ENCODE measurements at places on chromosomes 2 and 18.

DNA sequence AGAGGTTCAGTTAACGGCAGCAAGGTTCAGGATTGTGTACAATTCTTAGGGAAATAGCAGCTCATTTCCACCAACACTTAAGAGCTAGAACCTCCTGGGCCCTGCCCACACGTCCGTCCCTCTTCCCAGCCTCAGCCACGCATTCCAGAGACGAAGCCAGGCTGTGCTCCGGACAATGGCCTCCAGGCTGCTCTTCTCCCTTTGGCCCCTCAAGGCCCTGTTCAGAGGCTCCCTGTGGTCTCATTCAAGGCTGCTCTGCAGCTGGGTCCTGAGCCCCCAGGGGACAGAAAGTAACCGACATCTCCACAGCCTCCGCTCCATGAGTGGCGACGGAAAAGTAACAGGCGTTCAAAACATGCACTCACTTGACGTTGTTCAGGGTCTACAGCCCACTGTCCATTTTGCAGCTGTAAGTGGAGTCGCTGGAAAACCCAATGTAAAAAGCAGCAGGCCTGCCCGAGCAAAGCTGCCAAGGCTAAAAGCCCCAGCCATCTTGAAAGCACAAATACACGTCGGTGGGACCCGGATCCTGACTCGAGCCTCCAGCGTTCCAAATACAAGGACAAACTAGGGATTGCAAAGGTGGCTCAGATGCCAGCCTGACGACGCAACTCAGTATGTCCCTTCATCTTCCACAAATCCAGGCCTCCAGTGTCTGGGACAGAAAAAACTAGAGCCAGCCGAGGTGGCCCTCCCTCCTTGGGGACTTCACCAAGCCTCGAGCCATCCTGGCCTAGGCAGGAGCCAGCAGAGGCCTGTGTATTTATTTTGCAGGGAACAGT, 76.9 kb downstream of the NDUFA10 start:
- DNase-seq = peak; percentile 17

DNA sequence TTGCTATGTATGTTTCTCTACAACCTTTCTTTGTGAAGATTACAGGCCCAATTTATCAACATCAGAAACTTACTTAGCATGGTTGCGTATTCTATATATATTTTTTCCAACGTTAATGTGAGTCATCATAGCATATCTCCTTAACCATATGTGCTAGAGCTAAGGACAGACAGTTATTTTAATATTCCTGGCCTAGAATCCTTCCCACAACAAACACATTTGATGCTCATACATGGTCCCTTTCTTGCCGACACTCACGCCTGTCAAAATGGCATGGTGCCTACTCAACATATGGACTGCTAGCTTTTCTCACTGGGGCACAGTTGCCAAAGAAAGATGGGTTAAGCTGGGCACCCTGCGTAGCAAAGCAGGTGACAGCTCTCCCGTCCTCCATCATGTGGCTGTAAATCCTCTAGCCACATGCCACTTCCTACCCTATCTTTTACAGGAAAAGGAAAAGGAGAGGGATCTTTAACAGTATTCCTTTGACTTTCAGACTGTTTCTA, 75.2 kb upstream of the GALNT5 start:
- DNase-seq = no peak

GRCh38 chr2:216756435-216756834, 61.1 kb upstream of the IGFBP5 start:
- DNase-seq = no peak

DNA sequence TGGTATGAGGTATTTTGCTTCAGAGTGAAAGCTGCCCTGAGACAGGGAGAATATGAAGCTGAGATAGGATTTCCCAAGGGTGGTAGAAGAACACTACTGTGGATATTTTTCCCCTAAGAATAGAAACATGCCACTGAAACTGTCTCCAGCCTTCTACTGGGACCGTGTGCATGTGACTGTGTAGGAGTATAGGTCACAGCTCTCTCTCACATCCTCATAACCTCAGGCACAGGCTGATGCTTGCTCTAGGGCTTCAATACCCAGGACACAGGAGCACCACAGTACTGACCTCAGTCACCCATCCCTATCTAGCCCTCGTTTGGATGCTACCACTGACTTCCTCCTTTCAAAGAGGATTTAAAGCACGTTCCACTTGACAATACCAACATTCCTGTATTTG, 67.2 kb downstream of the REV1 start:
- DNase-seq = no peak

DNA sequence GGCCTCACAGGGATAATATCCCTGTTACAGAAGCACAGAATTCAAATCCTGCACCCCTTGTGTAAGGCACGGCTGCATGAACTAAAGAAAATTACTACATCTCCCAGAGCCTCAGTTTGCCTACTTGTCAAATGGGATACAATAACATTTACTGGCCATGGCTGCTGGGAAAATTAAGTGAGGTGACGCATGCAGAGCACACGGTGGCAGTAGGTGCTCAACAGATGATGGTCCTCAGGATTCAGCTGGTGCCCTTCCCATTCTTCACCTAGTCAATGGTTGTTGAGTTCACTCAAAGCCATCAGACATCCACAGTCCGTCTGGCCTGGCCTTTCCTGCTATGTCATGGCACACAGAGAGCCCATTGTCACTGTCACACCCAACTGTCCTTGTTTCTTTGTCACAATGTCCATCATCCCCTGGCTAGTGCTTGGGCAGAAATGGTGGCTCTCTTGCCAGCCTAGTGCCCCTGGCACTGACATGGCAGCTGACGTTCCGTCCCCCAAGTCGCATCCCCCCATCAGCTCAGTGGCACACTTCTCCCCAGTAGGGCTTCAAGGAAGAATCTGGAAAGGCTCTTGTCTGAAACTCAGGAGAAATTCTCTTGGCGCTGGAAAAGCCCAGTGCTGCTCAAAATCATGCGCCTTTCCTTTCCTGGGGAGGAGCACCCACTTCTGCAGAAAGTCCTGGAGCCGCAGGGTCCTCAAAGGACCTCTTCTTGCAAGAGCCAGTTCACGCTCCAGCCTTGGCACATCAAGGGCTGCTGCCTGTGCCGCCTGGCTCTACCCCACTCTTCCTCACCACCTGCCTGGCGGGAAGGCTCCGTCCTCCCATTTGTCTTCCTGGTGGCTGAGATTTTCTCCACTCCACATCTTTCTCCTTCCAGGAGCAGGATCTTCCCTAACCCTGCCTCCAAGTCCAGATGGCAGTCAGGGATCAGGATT, 55.9 kb upstream of the SLC66A3 start:
- no peak for DNase-seq

- no peak for DNase-seq
Observed at GRCh38 chr2:151669585-151670081, 64.6 kb downstream of the NEB start.

DNA sequence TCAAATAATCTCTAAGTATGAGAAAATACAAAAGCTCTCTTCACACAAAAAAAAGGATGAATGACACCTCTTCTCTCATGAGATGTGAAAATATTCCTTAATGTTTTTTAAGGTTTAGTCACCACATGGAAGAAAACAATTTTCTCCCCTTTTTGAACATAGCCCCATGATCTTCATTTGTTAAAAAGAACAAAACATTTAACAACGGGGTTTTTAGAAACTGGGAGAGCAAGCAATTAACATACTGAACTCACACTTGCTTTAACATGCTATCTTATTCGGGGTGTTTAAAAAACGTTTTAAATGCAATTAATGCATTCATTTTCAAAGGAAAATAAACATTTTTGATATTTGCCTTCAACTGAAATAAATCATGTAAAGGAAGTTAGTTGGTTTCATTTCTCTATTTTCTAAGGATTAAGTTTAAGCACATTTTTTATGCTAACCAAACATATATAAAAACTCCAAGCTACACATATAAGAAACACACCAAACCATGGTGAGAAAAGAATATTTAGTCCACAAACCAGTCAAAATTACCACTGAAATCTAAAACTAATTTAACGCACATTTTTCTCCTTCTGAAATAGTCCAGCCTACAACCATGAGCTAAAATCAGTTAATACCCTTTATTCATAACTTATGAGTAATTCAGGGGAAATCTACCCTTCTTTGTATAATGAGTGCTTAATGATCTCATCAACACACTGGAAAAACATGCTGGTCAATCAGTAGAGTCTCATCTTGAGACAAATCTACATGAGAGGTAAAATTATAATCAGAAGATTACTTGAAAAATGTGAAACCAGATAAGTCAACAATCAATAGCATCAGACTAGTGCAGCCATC, 8.2 kb downstream of the FBXO11 start:
- no peak for DNase-seq

DNA sequence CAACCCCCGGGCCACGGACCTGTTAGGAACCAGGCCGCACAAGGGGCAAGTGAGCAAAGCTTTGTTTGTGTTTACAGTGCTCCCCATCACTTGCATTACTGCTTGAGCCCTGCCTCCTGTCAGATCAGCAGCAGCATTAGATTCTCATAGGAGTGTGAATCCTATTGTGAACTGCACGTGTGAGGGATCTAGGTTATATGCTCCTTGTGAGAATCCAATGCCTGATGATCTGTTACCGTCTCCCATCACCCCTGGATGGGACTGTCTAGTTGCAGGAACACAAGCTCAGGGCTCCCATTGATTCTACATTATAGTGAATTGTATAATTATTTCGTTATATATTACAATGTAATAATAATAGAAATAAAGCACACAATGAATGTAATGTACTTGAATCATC, 125.6 kb downstream of the FMNL2 start:
- no peak for DNase-seq

DNA sequence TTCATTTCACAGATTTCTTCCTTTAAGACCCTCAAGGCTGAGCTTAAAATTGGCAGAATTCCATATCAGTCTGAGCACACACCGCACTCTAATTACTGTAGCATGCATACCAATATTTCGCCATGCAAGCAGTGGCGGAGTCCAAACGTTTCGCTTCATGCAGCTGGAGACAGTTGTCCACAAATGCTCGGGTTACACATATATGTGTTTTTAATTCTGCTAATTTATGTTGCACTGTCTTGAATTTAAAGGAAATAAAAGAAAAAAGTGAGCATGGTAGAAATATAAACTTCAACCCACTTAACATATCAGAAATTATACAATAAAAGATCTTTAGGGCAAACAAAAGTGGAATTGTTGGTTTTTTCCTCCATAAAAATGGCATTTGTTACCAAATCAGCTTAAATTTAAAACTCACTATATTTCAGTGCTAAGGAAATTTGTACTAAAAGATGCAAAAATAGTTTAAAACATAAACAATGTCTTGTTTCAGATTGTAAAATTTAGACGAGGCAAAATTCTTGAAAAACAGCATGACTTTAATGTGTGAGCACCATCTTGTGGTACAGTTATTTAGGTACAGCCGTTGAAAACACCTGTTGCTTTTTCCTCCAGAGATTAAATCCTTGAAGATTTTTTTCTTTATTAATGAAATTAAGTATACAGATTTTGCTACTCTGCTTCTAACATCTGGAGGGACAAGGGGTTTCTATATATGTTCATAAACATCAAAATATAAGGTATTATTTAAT, 24.1 kb upstream of the KANSL1L start:
- no peak for DNase-seq
